ENCODE measurements at places on chromosomes 16 and 17.

GRCh38 chr17:2853283-2854142, 57.3 kb downstream of the RAP1GAP2 start:
- peak; percentile 49 for DNase-seq
- peak overlapping the region; percentile 9 for H3K27ac ChIP-seq
- no peaks in the 10 kb centered on the region for H3K36me3 ChIP-seq
- no peaks in the 10 kb centered on the region for H3K27me3 ChIP-seq
- H3K4me1 ChIP-seq = peaks cover 2% of the 10 kb centered on the region
- peak overlapping the region; percentile 89 for H3K4me3 ChIP-seq

GRCh38 chr17:55144518-55144917, 120.2 kb upstream of the HLF start:
- H3K36me3 ChIP-seq = no peaks in the 10 kb centered on the region
- no peaks in the 10 kb centered on the region for H3K27me3 ChIP-seq
- no peak overlapping the region for H3K4me3 ChIP-seq
- no peak overlapping the region for H3K27ac ChIP-seq
- no peaks in the 10 kb centered on the region for H3K4me1 ChIP-seq

DNA sequence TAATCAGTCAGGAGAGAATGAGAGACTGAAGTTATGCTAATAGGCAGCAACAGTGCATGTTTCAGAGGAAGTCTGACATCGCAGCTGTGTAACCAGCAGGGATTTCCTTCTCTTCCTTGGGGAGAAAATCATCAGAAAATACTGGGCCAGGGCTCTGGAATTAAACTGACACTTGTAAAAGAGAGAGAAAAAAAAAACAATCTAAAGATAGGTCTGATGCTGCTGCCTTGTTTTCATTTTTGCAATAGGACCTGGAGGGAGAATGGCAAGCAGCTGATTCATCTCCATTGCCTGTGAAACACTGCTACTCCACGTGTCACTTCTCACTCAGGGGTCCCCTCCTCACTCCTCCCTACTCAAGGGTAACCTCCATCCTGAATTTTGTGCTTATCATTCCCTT, 17.7 kb upstream of the CORO6 start:
- peak; percentile 74 for DNase-seq
- peak overlapping the region; percentile 48 for H3K27ac ChIP-seq
- peaks cover 6% of the 10 kb centered on the region for H3K36me3 ChIP-seq
- peaks cover 20% of the 10 kb centered on the region for H3K4me1 ChIP-seq
- H3K4me3 ChIP-seq = no peak overlapping the region
- no peaks in the 10 kb centered on the region for H3K27me3 ChIP-seq

GRCh38 chr16:86334079-86334635, 176.2 kb upstream of the FOXF1 start:
- no peak for DNase-seq
- H3K4me1 ChIP-seq = peaks cover 4% of the 10 kb centered on the region
- H3K27ac ChIP-seq = no peak overlapping the region
- peaks cover 7% of the 10 kb centered on the region for H3K27me3 ChIP-seq

- H3K27ac ChIP-seq = no peak overlapping the region
- peak; percentile 61 for DNase-seq
- H3K4me1 ChIP-seq = peaks cover 11% of the 10 kb centered on the region
- H3K27me3 ChIP-seq = no peaks in the 10 kb centered on the region
- H3K36me3 ChIP-seq = peaks cover 5% of the 10 kb centered on the region
These were observed 76.9 kb downstream of the CYB561 start for GRCh38 chr17:63369233-63369632.

DNA sequence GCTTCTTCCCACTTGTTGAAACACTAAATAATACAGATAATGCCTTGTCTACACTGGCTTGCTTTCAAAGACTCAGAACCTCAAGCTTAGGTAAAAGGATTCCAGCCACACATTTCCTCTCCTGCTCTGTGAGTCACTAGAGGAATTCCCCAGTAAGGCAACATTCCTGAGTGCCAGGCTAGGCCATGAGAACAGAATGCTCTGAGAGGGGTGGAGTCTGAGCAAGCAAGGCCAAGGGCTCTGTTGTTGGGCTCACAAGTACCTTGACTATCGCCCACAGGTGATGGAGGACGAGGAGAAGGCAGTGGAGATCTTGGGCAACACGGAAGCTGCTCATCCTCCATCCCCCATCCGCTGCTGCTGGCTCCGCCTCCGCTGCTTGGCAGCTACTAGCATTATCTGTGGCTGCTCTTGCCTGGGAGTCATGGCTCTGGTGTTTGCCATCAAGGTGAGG, 6.7 kb upstream of the PHKG2 start:
- H3K36me3 ChIP-seq = peaks cover 44% of the 10 kb centered on the region
- H3K4me3 ChIP-seq = no peak overlapping the region
- peaks cover 14% of the 10 kb centered on the region for H3K4me1 ChIP-seq
- DNase-seq = peak; percentile 92
- no peaks in the 10 kb centered on the region for H3K27me3 ChIP-seq
- peak overlapping the region; percentile 18 for H3K27ac ChIP-seq

GRCh38 chr17:49130891-49131290, 1.7 kb upstream of the B4GALNT2 start:
- no peaks in the 10 kb centered on the region for H3K4me1 ChIP-seq
- peak; percentile 33 for DNase-seq
- H3K4me3 ChIP-seq = no peak overlapping the region
- peaks cover 17% of the 10 kb centered on the region for H3K27me3 ChIP-seq

- peak overlapping the region; percentile 90 for H3K27ac ChIP-seq
- peaks cover 18% of the 10 kb centered on the region for H3K36me3 ChIP-seq
These were observed 25.7 kb downstream of the ARHGAP23 start for GRCh38 chr17:38453951-38454421.

GRCh38 chr16:66083171-66083570, 283.3 kb upstream of the CDH5 start:
- no peaks in the 10 kb centered on the region for H3K36me3 ChIP-seq
- no peak overlapping the region for H3K27ac ChIP-seq
- no peaks in the 10 kb centered on the region for H3K27me3 ChIP-seq
- peaks cover 6% of the 10 kb centered on the region for H3K4me1 ChIP-seq
- no peak overlapping the region for H3K4me3 ChIP-seq

DNA sequence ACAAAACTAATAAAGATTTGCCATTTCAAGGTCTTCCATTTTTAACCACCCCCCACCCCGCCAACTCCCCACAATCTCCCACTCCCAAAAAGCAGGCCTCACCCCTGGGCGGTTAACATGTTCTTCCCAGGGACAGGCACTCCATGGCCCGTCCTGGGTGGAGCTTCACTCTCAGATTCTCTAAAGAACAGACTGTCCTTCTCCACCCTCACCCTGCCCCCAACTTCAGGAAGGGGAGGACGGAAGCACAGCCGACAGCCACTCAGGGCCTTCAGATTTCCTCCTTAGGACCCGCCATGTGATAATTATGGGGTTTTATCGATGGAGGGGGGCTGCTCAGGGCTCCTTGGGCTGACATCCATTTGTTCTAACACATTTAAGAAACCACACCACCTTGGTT, 61.9 kb downstream of the ZFHX3 start:
- no peaks in the 10 kb centered on the region for H3K27me3 ChIP-seq
- H3K4me1 ChIP-seq = peaks cover 20% of the 10 kb centered on the region
- H3K27ac ChIP-seq = no peak overlapping the region
- no peaks in the 10 kb centered on the region for H3K36me3 ChIP-seq
- DNase-seq = no peak
- no peak overlapping the region for H3K4me3 ChIP-seq

GRCh38 chr16:69329369-69330285, 761 bp downstream of the PDF start:
- H3K27me3 ChIP-seq = no peaks in the 10 kb centered on the region
- H3K4me1 ChIP-seq = peaks cover 12% of the 10 kb centered on the region
- no peak for DNase-seq
- peaks cover 46% of the 10 kb centered on the region for H3K36me3 ChIP-seq
- H3K27ac ChIP-seq = peak overlapping the region; percentile 63
- H3K4me3 ChIP-seq = peak overlapping the region; percentile 78

Data from IMR-90 (cell line).